ENCODE measurements at places on chromosomes 6 and 20.

DNA sequence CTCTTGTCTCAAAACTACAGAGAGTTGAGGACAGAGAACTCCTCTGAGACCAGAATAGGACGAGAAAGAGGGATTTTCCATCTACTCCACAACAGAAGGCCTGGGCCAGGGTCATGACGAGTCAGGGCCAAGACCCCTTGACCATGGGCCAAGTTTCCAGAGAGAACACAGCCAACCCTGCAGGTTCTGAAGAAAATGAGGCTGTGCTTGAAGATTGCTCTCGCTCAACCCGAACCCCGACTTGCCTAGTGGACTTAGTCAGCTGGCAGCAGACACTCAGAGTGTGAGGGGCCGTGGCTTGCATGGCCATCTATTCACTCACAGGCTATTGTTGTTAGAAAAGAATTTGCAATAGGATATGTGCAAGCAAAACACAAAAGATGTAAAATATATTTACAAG lies 54.5 kb downstream of the TMEM242 start:
- DNase-seq = no peak

DNA sequence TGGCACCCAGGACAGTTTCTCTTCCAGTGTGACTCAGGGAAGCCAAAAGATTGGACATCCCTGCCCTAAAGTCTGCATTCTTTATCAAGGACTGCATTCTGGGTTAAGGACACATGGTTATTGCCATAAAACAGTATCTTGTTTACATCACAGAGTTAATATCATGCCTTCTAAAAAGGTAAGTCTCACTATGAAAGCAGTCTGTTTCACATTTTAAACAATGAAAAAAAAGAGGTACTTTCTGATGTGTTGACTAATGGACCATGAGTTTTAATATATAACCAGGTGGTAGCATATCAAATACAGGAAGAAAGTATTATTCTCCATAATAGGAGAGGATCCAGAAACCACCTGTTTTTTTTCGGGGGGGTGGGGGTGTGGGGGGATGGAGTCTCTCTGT lies 93.7 kb downstream of the TIAM2 start:
- no peak for DNase-seq

GRCh38 chr6:114941078-114941477 lies 598.3 kb upstream of the HS3ST5 start:
- DNase-seq = peak; percentile 34

- DNase-seq = peak; percentile 74
Measured at GRCh38 chr6:131923356-131923755, 27.8 kb downstream of the CCN2 start.

DNA sequence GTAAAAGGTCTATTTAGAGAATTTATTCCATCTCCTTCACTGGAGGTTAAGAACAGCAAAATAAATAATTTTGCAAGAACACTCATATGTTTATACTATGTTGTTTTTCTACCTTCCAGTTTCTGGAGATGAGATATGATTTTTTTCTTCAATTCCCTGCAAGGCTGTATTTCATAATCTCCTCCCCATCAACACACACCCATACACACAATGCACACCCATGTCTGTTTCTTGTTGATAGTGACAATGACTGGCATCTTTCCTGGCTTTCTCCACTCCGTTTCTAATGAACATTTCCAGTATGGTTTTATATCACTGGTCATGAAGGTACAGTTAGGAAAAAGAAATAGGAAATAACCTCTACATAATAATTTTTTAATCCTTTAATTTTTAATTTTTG lies 202.1 kb downstream of the ARHGAP18 start:
- no peak for DNase-seq

- no peak for DNase-seq
Measured at GRCh38 chr6:102398788-102399390, 1005.4 kb downstream of the GRIK2 start.

GRCh38 chr6:7998103-7998725 lies 66.0 kb downstream of the BLOC1S5 start:
- DNase-seq = no peak

GRCh38 chr6:139099984-139100383 lies 34.9 kb upstream of the HECA start:
- DNase-seq = no peak

GRCh38 chr6:81938014-81938856 lies 185.8 kb upstream of the TENT5A start:
- peak; percentile 83 for DNase-seq

DNA sequence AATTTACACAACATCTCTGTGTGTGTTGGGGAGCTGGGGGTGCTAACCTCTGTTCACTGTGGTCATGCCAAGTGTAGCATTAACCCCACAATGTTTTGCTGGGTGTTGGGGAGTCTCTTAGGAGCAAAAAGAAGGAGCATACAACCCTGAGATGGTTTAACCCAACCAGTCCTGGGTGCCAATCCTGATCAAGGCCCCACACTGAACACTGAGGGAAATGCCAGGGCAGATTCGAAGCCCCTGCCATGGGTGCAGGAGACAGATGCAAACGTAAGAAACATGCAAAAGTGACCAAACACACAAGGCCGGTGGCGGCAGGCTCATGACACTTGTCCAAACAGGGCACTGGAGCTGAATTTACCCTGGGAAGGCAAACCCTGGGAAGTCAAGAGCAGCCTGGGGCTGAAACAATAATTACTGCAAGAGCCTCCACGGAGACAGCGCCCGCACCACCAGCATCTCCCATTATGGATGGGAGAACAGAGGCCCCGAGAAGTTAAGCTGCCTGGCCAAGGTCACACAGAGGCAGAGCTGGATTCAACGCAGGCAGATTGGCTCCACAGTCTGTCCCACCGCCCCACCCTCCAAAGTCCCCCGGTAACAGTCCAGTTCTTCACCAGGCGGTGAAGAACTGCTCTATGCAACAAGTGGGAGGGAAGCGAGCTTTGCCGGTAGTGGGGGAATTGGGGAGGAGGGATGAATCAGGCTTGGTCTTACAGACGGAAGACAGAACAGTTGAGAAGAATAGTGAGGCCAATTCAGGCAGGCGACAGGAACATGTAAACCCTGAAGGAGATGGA lies 8.5 kb downstream of the ACSS1 start:
- DNase-seq = no peak

DNA sequence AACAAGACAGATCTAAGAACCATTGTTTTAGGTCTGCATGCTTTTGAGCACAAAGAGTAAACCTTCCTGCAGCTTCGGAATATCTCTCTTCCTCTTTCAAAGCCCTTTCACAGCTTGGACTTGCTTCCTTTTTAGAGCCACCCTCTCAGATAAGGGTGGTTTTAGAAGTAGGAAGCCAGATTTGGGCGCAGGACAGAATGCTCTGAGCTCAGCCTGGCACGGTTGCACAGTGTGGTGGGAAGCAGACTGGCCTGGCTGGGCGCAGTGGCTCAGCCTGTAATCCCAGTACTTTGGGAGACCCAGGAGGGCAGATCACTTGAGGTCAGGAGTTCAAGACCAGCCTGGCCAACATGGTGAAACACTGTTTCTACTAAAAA lies 35.6 kb upstream of the PNRC1 start:
- no peak for DNase-seq

- no peak for DNase-seq
Measured at GRCh38 chr6:39608652-39609345, 116.4 kb downstream of the KIF6 start.

GRCh38 chr6:170388113-170388512 lies 81.6 kb downstream of the FAM120B start:
- DNase-seq = no peak

DNA sequence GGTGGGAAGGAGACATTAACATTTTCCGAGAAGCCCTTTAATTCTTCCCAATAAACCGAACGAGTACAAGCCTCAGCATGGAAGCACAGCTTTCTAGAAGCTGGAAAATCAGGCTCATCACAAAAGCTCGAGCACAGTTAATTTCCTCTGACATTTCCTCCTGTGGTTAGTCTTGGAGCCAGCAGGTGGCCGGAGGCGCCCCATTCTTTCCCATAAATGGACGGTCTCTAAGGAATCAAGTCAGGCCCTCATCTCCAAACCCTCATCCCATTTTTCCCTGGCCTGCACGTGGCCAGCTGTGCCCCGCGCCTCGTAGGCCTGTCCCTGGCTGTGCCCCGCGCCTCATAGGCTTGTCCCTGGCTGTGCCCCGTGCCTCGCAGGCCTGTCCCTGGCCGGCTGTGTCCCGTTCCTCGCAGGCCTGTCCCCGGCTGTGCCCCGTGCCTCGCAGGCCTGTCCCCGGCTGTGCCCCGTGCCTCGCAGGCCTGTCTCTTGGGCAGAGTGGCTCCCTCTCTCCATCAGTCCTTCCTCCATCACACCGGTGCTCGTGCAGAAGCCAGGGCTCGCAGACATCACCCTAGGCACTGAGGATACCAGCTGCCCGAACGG lies 19.7 kb upstream of the NTSR1 start:
- peak; percentile 67 for DNase-seq

- no peak for DNase-seq
Measured at GRCh38 chr6:19976411-19977129, 139.4 kb downstream of the ID4 start.

GRCh38 chr20:56552911-56553629 lies 20.0 kb downstream of the FAM209B start:
- DNase-seq = no peak

GRCh38 chr6:169271877-169272216 lies 18.2 kb upstream of the THBS2 start:
- DNase-seq = no peak

GRCh38 chr20:49901588-49901987 lies 13.7 kb downstream of the SPATA2 start:
- DNase-seq = no peak

DNA sequence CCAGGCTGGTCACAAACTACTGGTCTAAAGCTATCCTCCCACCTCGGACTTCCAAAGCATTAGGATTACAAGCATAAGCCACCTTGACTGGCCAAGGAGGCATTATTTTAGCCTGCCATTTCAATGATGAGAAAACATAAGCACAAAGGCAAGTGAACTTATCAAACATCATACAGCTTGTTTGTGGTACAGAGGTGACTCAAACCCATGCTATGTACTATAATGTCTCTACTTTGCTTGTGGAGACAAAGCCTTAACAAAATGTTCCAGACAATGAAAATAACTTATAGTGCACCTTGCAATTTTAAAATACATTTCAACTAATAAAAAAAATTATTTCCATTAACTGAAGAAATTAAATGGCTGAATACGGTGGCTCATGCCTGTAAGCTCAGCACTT lies 26.2 kb downstream of the HDAC2 start:
- DNase-seq = no peak

DNA sequence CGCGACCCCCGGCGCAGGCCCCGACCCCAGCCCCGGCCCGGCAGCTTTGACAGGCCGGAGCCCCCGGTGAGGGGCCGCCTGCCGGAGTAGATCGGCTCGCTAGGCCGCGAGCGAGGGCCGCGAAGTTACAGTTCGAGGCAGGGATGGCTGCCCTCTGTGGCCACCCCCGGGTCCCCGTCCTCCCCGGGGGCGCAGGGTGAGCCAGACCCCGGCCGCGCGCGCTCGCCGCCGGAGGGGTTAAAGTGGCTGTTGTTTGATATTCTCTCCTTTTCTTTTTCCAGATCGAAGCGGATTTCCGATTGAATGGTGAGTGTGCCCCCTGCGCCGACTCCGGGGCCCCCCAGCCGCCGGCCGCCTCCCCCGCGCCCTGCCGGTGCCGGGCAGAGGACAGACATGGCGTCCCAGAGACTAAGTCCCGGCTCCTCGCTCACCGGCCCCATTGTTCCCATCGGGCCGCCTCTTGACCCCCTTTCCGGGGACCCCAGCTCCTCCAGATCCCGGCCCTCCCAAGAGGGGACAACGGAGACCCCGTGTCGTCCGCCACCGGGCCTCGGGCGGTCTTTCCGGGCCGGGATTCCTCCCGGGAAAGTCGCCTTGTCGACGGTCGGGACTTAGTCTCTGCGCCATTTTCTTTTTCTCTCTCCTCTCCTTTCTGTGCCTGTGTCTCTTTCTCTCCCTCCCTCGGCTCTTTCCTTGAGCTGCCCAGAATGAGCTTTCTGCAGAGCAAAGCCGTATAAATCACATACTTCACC lies 704 bp downstream of the TOP1 start:
- peak; percentile 47 for DNase-seq

GRCh38 chr20:60036746-60037499 lies 78.7 kb downstream of the CDH26 start:
- DNase-seq = peak; percentile 43

DNA sequence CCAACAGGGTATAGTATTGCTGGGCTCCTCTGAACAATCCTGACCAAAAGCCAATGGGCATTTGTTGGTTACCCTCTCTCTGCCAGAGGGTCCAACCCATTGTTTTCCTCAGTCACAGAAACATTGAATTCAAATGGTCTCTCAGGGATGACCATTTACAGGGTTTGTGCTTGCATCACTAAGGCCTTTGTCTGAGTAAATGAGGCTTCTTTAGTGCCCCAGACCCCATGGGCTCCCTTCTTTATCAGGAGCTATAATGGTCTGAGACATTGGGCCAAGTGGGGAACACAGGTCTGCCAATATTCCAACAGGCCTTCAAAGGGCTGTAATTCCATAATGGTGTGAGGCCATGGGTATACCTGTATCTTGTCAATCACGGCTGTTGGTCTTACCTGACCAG lies 27.1 kb downstream of the GSTA2 start:
- no peak for DNase-seq

GRCh38 chr20:53332022-53332837 lies 261.4 kb downstream of the ZNF217 start:
- no peak for DNase-seq

GRCh38 chr6:3808759-3809514 lies 40.2 kb upstream of the FAM50B start:
- no peak for DNase-seq

GRCh38 chr20:10541668-10542411 lies 106.7 kb downstream of the SLX4IP start:
- DNase-seq = no peak

DNA sequence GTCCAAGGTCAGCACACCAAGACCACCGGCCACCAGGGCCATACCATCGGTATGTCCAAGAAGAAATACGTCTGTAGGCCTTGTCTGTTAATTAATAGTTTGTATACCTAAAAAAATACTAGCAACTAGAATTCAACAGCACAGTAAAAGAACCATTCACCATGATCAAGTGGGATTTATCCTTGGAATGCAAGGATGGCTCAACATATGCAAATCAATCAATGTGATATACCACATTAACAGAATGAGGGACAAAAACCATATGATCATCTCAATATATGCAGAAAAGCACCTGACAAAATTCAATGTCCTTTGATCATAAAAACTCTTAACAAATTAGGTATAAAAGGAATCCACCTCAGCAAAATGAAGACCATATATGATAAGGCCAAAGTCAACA lies 24.4 kb downstream of the RPP40 start:
- DNase-seq = no peak

DNA sequence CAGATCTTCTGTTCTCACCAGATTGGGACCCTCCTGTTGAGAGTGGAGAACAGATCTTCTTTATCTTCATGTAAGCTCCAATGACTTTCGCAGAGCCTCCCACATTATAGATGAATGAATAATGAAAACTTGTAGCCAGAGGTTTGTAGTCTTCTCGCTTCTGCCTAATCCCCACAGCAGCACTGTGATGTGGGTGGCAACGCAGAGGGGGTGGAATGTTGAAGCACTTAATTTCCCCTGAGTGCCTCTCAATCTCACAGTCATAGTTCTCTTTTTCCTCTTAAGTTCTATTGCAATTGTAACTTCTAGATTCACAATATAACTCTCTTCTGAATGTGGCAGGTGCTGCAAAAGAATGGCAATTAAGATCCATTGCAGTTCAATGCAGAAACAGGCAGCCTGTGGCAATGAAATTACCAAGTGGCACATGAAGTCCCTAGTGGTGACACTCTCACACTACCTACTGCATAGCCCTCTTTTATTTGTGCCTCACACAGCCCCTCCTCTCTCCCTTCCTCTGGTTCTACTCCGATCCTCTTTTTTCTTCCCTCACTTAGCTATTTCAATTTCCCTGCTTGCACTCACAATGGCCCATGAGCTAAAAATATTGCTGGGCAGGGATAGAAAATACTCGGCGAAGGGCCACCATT lies 281.9 kb downstream of the UBE3D start:
- DNase-seq = peak; percentile 59

GRCh38 chr6:38637756-38638155 lies 2.0 kb downstream of the BTBD9 start:
- no peak for DNase-seq
